SHP77 treated with DMSO at 0.1 percent for 48 hours (cell line): ENCODE measurements at places on chromosomes 5 and 9.

- DNase-seq, result no peak
Measured at GRCh38 chr9:36603006-36603405, 30.3 kb downstream of the MELK start.

DNA sequence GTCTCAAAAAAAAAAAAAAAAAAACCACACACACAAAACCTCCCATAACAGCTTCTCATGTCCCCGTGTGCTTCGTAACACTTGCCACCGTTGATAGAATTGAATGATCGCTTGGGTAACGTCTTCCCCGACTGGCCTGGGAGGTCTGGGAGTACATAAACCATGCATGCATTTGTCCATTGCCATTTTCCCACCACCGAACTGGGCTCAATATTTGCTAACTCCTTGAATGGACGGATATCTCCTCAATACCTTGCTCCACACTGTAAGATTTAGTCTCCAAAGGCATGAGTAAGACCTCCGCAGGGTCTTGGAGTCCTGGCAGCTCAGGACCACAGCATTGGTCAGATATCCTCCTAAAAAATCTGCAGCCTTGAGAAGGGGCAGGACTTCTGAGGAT lies 3.2 kb upstream of the P4HA2 start:
- DNase-seq, result no peak

DNA sequence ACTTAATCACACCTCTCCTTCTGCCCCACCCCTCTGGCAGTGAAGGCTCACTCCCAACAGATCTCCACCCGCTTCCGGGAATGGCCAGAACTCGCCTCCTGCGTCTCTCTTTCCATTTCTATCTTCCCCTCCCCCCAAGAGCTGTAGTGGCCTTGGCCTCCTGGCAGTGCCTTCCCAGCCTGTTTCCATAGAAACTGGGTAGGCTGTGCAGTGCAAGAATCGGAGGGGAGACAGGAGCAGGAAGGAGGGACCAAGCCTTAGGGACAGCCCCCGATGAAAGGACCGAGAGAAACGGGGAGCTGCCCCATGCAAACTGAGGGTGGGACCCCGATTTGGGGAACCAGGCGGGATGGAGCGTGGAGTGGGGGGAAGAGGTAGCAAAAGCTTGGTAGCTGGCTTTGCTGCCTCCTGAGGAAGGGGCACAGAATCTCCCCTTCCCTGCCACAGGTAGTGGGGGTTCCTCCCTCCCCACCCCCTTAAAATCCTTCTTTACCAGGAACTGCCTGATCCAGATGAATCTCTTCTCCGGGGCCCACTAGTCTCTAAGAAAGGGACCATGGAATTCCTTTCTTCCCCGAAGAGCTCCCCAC lies 4.5 kb upstream of the PCDH1 start:
- no peak for DNase-seq

- no peak for DNase-seq
Measured at GRCh38 chr5:91098541-91098940, 284.6 kb downstream of the ARRDC3 start.

- DNase-seq, result no peak
Measured at GRCh38 chr5:82591021-82591515, 312.9 kb upstream of the RPS23 start.

DNA sequence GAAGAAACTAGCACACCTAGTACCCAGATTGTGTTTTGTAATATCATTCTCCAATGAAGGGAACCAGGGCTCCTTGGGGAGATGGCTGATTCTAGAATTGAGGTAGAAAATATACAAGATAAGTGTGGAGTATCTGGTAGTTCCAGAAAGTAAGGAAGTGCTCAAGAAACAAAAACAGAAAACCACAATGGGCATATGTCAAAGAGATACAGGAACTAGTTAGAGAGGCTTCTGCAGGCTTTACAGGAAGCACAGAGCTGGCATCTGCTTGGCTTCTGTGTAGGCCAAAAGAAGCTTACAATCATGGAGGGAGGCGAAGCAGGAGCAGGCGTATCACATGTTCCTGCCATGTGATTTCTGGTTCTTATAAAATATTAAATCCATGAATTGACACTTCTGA lies 105.7 kb upstream of the TMEM161B start:
- DNase-seq, result no peak

DNA sequence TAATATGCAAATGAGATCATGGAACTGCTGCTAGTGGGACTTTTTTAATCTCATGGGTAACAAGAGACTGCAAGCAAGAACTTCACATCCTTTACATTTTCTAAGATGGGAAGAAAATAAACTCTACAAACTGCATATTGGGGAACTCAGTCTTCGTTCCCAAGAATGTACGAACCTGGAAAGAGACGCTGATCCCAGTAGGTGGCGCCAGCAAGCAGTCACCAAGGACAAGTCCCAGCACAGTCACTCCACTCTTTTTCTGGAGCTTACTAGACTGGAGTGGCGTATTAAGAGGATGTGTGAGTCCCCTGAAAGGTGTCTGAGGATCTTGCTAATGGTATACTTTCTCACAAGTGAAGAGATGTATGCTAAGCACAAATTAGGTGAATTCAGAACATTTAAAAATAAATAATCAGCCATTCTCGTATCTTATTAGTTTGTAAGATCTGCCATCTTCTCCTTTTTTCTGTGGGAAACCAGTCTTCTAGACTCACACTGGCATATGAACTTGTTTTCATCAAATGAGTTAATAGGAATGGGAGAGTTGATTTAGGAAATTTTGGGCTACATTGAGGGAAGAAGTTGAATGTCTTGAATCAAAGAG lies 16.0 kb upstream of the PUM3 start:
- no peak for DNase-seq

DNA sequence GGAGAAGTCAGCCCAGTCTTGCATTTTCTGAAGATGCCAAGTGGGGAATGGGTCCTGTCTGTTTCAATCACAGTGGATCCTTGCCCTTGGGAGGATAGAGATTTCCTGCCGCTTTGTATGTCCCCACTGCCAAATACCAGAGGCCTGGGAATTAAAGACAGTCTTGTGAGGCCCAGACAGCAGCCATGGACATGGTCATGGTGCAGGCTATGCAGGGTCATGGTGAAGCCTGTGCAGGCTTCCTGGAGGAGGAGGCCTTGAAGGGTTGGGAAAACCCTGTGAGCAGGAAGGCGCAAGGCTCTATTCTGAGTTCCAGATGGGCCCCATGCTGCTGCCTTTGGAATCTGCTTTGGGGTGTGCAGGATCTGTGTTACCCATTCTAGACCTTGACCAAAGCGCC lies 57.3 kb upstream of the PITX1 start:
- no peak for DNase-seq

- DNase-seq, result no peak
Measured at GRCh38 chr5:77867914-77868313, 91.8 kb upstream of the TBCA start.

GRCh38 chr9:6646293-6646636 lies 736 bp upstream of the GLDC start:
- DNase-seq, result no peak

GRCh38 chr9:132424857-132425674 lies 15.1 kb downstream of the CFAP77 start:
- no peak for DNase-seq

DNA sequence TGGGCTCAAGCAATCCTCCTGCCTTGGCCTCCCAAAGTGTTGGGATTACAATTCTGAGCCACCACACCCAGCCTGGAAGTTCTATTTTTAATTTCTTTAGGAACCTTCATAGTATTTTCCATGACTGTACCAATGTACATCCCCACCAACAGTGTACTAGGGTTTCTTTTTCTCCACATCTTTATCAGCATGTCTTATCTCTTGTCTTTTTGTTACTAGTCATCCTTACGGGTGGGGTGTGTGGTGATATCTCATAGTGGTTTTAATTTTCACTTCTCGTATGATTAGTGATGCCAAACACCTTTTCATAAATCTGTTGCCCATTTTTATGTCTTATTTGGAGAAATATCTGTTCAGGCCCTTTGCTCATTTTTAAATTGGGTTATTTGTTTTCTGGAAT lies 123.0 kb upstream of the MEF2C start:
- no peak for DNase-seq

- DNase-seq, result no peak
Measured at GRCh38 chr5:102591650-102592049, 92.8 kb upstream of the SLCO6A1 start.

- no peak for DNase-seq
Measured at GRCh38 chr9:90787771-90788460, 13.7 kb upstream of the SYK start.

DNA sequence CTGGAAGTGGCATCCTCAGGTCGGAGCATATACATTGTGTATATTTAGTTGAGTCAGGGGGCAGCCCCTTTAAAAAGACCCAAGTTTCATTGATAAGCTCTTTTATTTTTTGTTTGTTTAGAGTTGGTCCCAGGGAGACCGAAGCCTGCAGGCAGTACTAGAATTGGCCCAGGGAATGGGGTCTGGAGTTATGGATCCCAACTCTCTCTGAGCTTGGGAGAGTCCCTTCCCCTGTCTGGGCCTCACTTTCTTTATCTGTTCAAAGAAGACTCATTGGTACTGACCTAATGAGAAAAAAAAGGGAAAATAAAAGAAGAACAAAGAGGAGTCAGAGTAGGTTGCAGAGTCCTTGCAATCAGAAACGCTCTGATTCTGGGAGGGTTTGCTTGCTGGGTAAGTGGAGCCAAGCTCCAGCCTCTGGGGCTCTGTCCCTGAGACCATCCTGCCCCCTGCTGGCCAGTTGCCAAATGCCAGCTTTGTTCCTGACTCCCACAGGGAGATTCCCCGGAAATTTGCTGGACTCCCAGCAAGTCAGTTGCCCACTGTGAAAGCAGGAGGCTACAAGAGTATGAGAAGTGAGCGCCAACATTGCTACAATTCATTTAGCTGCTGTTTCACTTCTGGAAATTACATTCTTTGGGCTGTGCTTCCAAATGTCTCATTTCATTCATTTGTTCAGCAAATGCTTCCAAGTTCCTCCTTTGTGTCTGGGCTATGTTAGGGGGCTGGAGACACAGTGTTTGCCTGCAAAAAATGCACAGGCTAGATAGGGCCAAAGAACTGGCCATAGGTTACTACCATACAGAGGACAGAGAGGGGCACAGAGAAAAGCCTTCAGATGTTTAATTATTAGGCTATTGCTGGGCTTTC lies 156.2 kb downstream of the MELK start:
- peak; percentile 16 for DNase-seq
